Stimulated activated CD4-positive, alpha-beta T cell treated with anti-CD3 and anti-CD28 coated beads, TNF-alpha, amount 100 ng/mL, for 24 hours (primary cell): ENCODE measurements at places on chromosomes 7 and 10.

DNA sequence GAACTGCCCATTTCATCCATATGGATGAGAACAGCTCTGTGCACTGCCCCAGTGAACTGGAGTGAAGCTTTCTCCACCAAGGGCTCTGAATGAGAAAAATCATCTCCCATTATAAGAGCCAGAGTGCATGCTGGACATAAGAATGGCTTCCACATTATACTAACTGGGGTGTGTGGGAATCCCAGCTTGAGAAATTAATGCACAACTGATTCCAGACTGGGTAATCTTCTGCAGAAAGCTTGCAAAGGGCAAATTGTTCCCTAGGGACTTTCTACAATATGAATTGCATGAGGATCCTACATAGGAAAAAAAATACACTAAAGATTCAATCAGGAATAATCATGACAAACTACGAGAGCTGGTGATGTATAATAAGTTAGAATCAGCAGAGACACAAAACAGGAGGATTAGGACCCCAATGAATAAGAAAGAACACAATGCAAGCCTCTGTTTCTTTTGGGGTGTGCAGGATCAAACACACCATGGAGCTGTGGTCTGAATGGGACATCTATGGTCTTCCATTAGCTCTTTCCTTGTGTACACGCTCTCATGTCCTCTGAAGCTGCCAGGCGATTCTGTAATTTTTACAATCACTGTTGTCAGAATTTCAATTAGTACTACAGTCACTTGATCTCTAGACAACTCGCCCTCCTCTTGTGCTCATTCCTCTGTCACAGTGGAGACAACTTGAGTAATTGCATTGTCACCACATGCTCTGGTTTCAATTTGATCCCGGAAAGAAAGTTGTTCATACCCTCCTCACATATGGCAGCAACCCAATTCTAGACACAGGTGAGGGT is 1327.4 kb downstream of the GATA3 start:
- no peak for DNase-seq

- no peak for DNase-seq
Measured at GRCh38 chr10:69952069-69952800, 100.4 kb upstream of the MACROH2A2 start.

DNA sequence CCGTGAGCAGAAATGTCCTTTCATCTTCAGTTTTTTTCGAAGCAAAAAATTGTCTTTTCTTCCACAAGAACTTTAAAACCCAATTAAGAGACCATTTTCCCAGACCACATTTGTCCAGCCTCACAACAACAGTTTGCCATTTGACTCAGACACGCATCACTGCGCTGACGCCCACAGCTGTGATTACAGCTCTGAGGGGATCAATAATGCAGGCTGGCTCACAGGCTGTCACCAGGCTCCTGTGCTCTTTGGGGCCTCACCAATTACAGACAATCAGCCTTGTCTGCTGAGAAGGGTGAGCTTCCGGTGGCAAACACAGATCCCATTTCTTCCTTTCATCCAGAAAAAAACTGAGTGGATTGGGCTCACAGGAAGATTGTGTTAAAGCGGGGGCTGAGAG is 33.3 kb downstream of the DDC start:
- no peak for DNase-seq

- DNase-seq: no peak
Measured at GRCh38 chr7:1703441-1703840, 33.4 kb downstream of the ELFN1 start.

DNA sequence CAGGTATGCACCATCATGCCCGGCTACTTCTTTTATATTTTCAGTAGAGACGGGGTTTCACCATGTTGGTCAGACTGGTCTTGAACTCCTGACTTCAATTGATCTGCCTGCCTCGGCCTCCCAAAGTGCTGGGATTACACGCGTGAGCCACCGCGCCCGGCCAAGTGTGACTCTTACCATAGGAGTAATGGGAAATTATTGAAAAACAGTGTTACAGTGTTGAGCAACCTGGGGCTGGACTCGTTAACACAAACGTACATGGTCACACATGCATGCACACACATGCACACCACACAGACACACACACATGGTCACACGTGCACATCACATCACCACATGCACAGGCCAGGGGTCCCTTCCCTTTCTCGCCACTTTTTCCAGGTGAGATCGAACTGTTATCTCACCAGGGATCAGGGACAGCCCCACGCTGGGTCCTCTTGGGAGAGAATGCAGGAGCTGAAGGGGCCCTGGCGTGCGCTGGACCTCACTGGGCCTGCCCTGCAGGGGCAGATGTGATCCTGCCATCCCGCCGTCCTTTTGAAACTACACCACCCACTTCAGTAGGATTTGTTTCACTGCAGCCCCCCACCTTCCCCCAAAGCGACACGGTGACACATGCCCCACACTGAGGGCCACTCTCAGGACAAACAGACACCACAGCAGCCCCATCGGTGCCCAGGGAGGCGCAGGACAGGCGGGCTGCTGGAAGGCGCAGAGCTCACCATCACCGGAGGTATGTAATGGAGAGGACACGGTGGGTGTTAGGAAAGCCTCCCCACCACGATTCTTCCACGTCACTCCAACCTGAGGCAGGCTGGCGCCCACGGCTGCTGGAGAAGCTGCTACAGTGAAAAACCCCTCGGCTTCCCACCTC is 10.2 kb downstream of the RADIL start:
- DNase-seq: no peak
